CD8-positive, alpha-beta memory T cell (primary cell): ENCODE measurements at places on chromosomes 12 and 14. TPM values are rescaled to one million over a fixed set of nuclear protein-coding genes. Genes with fewer than 3 reads are reported as not detected.

Gene SLC25A21
- not detected for total RNA-seq

Gene PMCH
- 2.0 TPM for total RNA-seq

DNA sequence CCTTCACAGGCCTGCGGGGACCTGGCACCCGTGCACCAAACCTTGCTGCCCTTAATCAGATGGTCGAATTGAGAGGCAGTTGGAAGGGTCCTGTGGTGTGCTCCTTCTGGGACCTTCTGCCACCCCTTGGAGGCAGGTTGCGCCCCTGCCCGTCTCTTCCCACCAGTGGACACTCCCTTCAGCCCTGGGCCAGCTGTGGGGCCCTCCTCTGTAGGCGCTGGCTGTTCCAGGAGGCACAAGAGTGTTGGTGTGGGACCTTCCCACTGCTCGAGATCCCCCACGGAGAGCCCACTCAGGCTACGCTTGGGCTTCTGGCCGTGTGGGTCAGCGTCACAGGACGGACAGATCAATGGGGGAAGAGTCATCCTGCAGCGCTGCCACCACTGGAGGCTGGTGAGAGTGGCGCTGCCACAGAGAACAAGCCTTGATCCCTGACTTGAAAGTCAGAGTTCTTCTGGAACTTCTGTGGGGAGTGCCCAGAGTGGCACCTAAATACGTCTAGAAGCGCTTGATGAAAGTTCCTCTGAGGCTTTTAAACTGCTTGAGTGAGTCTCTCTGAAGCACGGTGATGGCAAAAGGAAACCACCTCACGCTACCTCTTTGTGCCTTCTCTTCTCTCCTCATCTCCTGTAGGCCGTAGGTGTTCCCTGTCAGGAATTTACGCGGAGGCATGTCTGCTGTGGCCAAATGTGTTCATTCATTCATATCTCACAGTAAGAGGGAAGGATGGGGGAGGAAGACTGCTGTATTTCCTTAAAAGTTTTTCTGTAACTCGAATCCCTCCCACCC, 48.3 kb downstream of the TRAF3 start:
- no peak overlapping the region for H3K4me3 ChIP-seq
- H3K27me3 ChIP-seq = no peaks in the 10 kb centered on the region
- H3K27ac ChIP-seq = no peak overlapping the region
- H3K36me3 ChIP-seq = no peaks in the 10 kb centered on the region
- H3K4me1 ChIP-seq = peaks cover 40% of the 10 kb centered on the region

DNA sequence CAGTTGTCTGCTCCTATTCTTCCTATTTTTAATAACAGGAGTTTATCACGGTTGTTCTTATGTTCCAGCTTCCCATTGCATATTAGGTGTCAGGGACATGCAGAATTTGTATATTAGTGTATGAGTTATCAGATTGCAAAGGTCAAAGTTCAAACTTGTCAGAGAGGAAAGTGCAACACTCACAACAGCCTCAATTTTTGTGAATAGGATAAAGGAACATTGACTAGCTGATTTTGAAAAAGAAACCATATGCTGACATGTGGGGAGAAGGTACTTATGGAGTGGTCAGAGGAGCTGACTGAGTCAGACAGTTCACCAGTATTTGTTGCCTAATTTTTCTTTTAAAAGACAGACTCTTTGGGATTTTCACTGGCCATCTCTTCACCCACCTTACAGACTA, 222.1 kb downstream of the C12orf50 start:
- DNase-seq = no peak
- no peak overlapping the region for H3K4me3 ChIP-seq
- H3K27me3 ChIP-seq = no peaks in the 10 kb centered on the region
- no peaks in the 10 kb centered on the region for H3K4me1 ChIP-seq
- H3K36me3 ChIP-seq = no peaks in the 10 kb centered on the region

GRCh38 chr12:132146772-132147422, 2.6 kb downstream of the NOC4L start:
- H3K4me1 ChIP-seq = peaks cover 21% of the 10 kb centered on the region
- H3K36me3 ChIP-seq = peaks cover 4% of the 10 kb centered on the region
- no peak for DNase-seq
- no peak overlapping the region for H3K27ac ChIP-seq
